ENCODE measurements at places on chromosomes 2 and 18.

DNA sequence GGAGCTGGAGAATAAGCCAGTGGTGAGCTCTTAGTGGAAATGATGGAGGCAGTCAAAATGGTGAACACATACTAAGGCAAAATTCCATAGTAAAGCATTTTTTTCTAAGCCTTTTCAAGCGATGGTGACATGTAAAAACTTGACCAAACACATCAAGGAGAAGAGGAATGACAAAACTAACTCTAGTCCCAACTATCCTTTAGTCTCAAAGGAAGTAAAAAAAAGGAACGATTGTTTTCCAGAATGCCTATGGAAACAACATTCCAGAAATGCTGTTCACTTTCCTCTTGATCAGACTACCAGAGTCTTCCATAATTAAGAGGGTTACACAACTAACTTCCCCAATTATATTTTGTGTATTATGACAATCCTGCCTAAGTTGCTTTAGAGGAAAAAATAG, 715.6 kb downstream of the EPHA4 start:
- DNase-seq = no peak

DNA sequence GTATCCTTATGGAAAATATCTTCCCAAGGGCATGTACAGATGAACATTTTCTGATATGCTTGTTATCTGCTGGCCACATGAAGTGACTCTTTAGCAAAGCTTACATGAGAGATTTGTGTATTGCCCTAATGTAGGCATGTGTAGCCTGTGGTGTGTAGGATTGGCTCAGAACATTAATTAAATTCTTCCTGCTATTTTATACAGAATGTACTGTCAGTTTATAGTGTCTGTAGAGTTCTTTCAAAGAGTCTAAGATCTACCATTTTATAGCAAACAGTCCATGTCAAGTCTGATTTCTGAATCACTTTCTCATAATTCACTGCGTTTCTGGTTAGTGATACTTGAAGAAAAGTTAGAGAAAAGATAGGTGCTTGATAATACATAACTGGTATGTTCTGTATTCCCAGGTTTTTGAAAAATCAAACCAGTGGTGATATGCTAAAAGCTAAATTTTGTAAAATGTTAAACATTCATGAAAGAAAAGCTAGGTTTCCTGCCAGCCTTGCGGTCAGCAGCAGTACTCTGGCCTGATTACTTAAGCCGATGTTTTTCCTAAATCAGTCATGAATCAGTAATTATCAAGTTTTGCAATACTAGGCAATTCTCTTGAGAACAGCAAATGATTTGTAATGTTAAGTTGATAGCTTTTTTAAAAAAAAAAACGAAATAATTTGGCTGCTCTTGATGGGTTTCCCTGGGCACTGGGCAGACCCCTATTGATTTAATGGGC, 30.9 kb upstream of the EFEMP1 start:
- DNase-seq = no peak

DNA sequence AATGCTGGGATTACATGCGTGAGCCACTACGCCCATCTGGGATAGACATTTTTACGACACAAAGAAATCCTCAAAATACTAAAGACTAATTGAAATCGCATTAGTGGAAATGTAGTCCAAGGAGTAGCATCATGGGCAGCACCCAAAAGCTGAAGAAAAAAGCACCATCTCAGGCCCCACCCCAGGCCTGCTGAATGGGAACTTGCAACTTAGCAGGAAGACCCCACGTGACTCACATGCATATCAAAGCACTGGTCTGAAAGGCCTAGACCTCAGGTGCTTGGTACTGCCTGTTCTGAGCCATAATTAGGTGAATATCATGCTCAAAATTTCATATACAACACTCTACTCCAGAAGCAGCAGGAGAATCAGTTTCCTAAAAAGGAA, 28.9 kb downstream of the SPRED2 start:
- DNase-seq = no peak

DNA sequence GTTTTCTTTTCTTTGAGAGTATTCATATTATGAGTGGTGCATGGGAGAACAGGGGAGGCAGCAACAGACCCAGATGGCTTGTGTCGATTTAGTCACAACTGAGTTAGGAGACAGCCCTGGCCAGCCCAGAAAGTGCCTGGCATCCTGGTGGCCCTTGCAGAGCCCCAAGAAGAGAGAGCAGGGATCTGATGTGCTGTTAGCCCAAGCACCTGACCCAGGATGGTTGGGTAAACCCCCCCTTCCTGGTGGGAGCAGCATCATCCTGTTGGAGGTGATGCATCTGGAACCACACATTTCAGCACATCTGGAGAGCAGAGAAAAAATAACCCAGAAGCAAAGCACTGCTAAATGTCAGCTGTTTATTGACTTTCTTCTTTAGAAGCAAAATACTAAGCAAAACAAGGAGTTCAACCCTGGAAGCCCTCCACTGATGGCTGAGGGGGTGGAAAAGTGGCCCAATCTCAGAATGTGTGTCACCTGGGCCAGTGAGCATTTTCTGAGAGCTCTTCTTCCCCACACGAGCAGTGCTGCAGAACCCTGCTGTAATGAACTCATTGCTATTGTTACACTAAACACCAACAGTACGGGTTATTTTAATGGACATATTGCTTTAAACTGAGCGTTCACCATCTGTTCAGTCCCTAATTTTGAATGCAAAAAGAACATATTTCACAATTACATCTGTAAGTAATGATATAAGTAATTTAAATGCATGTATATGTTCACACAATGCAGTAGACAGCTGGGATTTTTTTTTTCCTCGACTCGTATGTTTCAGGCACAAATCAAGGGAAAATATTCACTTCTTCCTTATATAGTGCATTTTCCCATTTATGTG, 100.6 kb upstream of the SMIM21 start:
- DNase-seq = no peak
